ENCODE measurements at places on chromosomes 6 and 20.

DNA sequence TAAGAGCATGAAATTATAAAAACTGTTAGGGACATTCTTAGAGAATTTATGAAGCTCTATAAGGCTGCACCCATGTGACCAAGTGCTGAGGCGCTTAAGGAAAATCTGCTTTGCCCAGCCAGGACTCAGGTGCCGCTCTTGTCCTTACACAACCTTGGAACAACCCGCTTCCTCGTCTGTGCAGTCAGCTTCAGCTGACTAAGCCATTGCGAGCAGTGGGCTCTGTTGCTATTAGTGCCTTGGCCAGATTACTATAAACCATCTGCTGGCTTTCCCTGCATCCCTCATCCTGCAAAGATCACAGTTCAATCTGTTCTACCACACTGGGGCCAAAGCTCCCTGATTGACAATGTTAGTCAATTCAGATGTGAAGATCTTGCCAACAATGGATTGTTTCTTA, 89.1 kb upstream of the E2F3 start:
- DNase-seq = no peak

- no peak for DNase-seq
Observed at GRCh38 chr20:57907131-57908000, 197.6 kb upstream of the PMEPA1 start.

GRCh38 chr6:33613795-33614168, 7.3 kb upstream of the ITPR3 start:
- no peak for DNase-seq

DNA sequence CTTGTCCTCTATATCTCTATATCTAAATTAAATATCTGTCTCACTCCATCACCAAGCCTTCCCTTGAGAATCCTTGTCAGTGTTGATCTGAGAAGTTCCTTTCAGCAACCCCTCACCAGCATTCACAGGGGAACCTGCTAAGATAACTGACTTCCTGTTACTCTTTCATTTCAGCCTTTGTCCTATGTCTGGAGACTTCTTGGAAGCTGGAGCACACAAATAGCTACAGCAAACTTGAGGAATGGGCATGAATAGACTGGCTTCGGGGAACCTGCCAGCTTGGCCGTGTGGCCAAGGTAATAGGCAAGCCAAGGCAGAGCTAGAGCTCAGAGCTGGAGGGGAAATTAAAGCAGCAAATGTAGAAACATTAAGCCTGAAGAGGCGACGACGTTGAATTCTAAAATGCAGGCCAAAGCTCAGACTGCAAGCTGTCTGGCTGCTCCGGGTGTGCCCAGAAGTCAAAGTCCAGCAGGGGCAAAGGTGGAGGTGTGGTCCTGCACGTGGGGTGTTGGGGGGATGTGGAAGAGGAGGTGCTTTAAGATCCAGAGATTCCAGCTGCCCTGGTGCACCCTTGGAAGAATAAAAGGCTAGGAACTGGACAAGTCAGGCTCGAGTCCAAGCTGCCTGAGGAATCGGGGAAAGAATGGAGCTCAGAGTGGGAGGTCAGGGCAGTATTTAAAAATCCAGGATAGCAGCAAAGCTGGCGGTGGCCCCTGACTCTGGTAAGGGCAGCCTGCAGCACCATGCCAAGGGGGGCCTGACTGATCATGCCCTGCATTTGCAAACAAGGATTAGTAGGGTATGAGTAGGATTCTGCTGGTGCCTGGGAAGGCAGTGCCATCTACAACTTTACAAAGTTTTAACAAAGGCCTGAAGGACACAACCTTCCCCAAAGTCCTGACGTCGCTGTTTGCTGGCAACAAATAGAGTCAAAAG, 185.0 kb upstream of the SGK1 start:
- no peak for DNase-seq

DNA sequence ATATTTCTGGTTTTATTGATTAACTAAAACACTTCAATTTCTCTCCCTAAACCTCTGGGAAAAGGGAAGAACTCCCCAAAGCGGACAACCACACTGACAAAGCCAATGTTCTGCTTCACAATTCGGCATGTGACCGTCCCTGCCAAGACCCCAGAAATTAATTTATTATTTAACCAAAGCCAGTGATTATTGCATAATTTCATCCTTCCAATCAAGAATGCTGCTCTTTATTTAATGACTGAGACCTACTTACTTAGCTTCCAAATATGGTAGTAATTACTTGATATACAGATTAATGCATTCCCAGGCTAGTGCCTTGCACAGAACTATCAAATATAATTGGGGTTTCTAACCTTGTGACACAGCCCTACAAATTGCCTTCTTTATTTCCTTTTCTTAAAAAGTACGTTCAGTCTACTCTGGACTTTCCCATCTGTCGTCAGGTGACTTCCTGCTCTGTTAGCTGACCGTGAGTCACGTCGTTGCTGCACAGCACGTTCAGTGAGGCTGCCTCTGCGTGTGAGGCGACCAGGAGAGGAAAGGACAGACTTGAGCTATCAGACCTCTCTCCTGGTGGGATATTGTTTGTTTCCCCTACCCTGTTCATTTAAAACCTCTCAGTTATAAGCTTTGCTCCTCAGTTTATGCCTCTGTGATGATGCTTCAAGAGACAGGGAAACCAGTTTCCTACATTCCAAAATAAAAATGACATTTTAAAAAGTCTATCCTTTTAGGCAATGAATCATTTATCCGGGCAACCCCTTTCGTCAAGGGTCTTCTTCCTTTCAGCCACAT, 55.7 kb upstream of the TNFAIP3 start:
- DNase-seq = no peak

Data from NCI-H345 (cell line).